ENCODE measurements at places on chromosomes 13 and 19.

DNA sequence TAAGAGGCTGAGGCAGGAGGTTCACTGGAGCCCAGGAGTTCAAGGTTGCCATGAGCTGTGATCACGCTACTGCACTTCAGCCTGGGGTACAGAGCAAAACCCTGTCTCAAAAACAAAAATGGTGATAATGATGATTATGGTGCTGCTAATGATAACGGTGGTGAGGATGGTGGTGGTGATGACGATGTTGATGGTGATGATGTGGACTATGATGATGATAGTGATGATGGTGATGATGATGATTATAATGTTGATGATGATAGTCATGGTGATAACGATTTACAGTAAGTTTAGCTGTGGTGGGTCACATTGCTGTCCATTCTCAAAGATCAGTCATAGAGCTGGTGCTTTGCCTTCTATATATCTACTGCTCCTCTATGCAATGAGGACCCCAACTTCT lies 1340.6 kb downstream of the UQCRFS1 start:
- DNase-seq, result no peak

DNA sequence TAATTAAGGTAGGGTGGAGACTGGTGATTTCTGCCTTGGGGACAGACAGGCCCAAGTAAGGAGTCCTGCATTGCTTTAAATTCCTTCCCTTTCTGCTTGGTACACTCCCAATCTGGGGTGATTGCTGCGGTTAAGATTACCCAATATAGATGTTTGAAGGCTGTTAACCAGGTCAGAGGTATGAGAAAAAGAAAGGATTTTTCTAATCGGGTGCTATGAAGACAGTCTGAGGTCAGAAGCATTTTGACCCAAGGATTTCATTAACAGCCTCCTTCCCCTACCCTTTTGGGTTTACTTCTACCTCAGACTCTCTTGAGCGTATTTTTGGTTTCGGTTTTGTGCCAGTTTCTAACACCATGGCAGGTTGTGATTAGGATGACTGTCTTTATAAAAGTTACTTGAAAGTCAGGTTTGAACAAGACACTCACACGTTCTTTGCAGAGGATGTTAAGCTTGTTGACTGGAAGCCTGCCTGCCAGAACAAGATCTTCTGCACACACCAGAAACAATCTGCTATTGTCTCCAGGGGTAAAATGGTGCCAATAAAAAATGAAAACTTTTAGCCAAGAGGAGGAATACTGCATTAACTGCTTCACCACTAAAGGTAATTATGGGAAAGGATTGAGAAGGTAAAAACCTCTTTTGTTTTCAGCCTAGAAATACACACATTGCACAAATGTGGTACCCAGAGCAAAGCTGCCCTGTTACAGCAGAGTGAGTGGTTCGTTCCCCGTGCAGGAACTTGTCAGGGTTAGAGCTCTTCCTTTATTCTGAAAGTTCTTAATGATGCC lies 108.8 kb downstream of the NDFIP2 start:
- DNase-seq, result no peak

DNA sequence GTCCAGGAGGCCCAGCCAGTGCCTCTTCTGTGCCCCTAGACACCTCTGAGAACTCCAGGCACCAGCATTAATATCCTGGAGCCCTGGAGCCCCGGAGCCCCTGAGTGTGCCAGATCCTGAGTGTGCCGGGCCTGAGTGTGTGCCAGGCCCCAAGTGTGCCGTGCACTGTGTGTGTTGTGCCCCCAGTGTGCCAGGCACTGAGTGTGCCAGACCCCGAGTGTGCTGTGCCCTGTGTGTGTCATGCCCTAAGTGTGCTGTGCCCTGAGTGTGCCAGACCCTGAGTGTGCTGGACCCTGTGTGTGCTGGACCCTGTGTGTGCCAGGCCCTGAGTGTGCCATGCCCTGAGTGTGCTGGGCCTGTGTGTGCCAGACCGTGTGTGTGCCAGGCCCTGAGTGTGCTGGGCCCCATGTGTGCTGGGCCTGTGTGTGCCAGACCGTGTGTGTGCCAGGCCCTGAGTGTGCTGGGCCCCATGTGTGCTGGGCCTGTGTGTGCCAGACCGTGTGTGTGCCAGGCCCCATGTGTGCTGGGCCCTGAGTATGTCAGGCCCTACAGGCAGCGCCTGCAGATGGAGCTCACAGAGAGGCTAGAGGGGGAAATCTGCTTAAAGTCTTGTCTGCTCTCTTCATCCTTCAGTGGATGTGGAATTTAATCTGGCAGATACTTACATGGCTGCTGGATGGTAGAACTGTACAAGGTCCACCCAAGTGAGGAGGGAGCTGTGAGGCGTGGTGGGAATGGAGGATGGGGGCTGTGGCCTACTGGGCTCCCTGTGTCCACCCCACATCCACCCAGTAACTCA lies 53.9 kb downstream of the C13orf46 start:
- DNase-seq, result no peak

GRCh38 chr19:32869369-32869965 lies at the start of gene SLC7A9:
TSS of gene SLC7A9 (minus strand) at chr19:32869767. CDS start at chr19:32868534, 1,233 bp downstream.
- no peak for DNase-seq

- DNase-seq, result no peak
Observed at GRCh38 chr19:38389101-38389925, 816 bp downstream of the SPRED3 start.

DNA sequence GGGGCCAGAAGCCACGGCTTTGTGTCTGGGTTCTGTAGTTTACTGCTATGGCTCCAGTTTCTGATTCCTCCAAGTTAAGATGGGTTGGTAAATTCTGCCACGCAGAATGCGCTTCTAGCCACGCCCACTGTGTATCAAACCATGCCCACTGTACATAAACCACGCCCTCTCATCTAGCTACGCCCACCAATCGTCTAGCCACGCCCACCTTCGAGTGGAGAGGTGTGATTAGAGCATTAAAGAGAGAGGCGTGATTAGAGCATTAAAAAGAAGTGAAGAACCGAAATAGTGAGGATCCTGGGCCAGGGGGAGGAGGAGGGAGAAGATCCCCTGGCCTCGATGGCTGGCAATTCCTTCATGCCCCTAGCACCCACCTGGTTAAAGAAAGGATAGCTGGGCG lies 43.7 kb upstream of the ADGRE5 start:
- peak; percentile 22 for DNase-seq
